Stimulated activated naive CD8-positive, alpha-beta T cell treated with anti-CD3 and anti-CD28 coated beads, Interleukin-15, amount 100 ng/mL, for 72 hours (primary cell): ENCODE measurements at places on chromosomes 7 and 10.

- DNase-seq = no peak
Observed at GRCh38 chr7:45701701-45702510, 127.7 kb downstream of the ADCY1 start.

DNA sequence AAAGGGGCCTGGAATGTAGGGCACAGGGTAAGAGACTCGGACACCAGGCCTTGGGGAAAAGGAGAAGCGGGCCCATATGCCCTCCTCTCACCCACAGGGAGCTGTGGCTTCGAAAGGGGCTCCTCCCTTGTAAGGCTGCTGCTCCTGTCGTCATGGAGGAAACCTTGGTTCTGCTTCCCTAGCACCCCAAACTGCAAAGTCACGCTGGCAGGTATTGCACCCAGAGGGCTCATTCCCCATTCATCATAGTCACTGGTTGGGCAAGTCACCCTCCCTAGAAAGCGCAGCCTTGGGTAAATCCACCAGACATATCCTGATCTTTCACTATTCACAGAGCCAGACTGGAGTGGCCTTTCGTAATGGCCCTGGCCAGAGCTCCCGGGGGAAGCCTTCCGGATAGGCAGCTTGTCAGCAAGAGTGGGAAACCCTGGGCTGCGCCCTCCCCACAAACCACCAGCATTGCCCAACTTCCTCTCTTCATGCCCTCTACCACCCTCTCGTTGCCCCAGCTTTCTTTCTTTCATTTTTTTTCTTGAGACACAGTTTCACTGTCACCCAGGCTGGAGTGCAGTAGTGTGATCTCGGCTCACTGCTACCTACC, 121.0 kb downstream of the HIP1 start:
- DNase-seq = peak; percentile 19

GRCh38 chr7:17299483-17299991, 1.1 kb downstream of the AHR start:
- DNase-seq = peak; percentile 42

GRCh38 chr7:6167587-6168476, 104.6 kb downstream of the CYTH3 start:
- DNase-seq = no peak

DNA sequence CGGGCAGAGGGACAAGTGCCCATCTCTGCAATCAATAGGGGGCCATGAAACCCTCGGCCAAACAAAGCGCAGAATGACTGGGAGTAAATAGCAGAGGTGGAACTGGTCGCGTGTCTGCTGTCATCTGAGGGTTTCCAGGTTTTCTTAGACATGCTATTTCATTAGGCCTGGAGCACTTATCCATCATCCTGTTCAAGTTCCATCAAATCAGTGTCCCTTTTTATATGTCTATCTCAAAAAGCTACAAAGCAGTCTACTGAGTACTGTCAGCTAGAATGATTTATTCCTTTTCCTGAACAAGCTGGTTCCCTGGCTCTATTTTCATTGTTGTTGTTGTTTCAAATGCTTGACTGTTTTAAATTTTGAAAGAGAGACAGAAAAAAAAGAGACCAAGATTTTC, 590.5 kb downstream of the PARD3 start:
- DNase-seq = no peak

DNA sequence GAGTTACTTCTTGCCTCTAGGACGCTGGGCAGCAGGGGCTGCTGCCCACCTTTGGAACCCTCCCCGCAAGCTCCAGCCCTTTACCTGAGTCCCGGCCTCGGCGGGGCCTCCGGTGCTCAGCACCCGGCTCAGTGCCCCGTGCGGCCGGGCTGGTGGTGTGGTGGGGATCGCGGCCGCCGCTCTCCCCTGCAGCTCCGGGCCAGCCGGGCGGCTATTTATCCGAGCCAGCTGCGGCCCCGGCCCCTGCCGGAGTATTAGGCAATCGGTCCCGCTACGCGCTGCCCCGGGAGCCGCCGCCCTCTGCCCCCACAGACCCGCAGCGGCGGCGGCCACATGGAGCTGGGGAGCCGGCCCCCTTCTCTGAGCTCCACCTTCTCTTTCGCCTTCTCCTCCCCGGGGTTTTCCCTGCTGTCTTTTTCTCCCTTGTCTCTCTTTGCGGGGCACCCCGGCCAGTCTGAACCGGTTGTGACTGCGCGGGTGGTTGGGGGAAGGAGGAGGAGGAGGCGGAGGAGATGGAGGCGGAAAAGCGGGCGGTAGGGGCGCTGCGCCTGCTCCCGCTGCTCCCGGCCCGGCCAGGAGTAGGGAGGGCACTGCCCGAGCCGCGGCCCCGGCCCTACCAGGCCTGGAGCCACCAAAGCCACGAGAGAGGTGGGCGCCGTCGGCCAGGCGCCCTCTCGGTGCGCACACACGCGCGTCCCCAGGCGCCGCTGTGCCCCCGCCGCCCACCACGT, at the start of gene SLC16A9:
Gene SLC16A9, minus strand, starts transcription at position 456 of the 731 bp plus-strand sequence. CDS start 25,559 bp downstream, outside the sequence.
- DNase-seq = peak; percentile 76

GRCh38 chr7:71710442-71710841, 578.5 kb downstream of the GALNT17 start:
- DNase-seq = no peak

GRCh38 chr7:66939325-66939724, 18.3 kb downstream of the TMEM248 start:
- DNase-seq = no peak

DNA sequence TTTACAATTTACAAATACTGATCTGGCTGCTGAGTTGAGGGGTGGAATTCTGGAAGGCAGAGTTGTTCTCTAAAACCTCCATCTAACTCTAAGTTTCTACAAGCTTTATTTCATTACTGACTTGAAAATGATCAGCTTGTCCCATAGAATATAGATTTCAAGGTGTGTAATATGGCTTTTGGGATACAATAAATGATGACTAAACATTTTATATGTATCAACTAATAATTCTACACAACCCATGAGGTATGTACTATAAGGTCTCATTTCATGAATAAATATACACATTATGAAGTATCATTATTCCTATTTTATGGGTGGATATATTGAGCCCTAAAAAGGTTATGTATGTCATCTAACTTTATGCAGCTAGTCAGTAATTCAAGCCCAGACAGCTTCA, 1214.3 kb upstream of the SORCS1 start:
- no peak for DNase-seq

- DNase-seq = no peak
Observed at GRCh38 chr7:47039904-47040303, 542.0 kb downstream of the TNS3 start.

DNA sequence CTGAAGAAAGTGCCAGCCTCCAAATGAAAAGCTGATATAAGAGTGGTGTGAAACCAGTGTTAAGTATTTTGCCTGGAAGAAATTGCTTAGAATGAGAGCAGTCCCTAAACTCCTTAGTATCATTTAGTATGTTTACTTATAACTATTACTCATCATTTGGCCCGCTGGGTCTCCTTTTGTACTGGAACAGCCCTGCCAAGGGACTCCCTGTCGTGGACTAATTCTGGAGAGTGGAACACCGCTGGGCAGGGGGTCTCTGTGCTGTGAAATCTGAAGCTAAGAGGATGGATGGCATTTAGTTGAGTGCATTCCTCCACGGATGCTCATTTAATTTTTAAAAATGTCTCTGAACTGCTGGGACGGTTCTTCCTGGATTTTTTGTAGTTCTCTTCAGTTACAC, 889.9 kb upstream of the C7orf33 start:
- DNase-seq = no peak

DNA sequence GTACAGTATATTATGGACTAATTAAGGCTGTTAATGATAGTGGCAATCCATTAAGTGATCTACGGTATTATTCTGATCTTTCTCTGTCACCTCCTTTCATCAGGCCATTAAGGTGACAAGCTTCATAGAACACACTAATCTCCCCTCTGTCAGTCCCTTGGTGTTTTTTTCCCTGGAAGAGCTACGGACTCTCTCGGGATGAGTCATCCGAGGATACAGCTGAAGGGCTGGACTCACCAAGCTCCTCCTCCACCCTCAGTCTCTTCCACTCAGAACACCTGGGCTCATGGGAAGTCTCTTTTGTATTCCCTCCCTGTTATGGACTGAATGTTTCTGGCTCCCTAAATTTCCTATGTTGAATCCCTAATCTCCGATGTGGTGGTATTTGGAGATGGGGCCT, 69.8 kb upstream of the PLXNA4 start:
- DNase-seq = no peak

DNA sequence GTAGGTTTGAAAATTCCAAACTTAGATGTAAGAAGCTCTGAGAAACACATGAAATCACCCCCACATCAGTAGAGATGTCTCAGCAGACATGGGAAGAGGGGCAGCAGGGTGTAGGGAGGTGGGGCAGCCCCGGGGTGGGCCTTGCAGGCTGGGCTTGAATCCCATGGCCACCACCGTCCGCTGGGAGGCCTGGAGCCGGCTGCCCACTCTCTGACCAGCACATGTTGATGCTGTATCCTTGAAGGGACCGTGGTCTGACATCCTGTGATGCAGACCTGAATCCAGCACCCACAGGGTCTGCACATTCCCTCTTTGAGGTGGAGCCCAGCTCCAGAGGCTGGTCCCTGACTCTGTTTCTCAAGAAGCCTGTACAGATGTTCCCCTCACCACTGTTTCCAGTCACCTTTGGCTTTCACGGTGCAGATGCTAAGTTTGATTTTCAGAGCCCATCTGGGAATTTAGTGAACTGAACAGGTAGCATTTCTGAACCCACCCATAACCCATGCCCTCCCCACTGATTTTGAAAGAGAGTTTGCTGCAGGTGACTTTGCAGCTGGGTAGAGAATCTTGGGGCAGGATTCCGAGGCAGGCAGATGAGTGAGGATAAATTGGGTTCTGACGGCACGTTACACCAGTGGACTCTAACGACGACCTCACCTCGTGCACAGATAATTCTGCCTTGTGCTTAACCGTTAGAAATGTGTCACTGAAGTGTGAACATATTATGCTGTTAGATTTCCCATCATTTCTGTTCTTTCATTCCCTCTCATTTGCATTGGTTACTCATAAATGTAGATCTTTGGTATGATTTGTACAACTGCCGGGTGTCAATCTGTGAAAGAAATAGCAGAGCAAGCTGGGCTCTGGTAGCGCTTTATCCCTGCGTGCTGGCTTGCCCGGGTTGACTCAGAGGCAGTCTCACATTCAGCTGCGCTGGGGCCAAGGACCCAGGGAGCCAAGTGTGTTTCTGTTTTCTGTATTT, 45.7 kb downstream of the IKZF1 start:
- DNase-seq = peak; percentile 80

DNA sequence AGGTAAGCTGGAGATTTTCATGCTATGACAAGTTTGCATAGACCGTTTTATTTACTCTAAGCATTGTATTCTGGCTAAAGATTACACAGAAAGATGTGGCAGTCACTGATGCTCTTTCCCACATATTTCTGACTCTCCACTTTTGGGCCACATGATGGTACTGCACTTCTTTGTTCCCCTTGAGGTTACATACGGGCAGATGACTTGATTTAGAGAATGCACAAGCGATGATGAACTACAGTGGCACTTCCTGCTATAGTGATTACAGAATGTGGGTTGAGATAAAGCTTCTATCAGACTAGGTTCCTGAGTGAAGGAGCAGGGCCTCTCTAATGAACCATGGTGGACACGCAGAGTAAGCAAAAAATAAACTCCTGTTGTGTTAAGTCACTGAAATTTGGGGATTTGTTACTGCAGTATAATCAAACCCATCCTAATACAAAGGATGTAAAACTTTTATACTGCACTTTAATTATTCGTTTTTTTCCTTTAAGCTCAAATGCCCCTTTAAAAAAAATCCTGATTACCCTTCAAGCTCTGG, 177.9 kb downstream of the TAX1BP1 start:
- no peak for DNase-seq

- DNase-seq = no peak
Observed at GRCh38 chr7:33725111-33726025, 180.0 kb upstream of the BMPER start.

DNA sequence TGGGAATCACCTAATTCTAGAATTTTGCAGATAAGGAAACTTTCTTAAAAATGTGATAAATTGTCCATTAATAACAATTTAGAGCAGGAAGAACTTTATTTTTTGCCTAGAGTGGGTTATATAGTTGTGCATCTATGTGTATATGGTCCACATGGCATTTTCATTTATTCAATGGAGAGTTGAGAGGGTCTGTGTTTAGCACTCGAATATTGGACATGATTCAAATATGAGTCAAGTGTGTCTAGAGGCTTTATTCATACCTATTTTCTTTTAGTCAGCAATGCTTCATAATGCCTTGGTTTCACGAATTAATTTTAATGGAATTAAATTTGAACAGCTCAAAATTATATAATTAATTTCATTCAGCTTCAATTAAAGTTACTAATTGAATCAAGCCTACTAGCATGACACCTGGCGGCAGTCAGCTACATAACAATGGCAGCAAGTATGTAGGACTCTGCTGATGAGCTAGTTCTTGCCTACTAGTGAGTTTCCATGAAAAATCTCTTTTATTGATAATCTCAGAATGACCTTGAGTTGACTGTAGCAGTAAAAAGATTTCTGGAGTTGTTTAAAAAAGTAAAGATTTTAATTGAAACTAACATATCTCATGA, 17.7 kb downstream of the MDFIC start:
- no peak for DNase-seq

DNA sequence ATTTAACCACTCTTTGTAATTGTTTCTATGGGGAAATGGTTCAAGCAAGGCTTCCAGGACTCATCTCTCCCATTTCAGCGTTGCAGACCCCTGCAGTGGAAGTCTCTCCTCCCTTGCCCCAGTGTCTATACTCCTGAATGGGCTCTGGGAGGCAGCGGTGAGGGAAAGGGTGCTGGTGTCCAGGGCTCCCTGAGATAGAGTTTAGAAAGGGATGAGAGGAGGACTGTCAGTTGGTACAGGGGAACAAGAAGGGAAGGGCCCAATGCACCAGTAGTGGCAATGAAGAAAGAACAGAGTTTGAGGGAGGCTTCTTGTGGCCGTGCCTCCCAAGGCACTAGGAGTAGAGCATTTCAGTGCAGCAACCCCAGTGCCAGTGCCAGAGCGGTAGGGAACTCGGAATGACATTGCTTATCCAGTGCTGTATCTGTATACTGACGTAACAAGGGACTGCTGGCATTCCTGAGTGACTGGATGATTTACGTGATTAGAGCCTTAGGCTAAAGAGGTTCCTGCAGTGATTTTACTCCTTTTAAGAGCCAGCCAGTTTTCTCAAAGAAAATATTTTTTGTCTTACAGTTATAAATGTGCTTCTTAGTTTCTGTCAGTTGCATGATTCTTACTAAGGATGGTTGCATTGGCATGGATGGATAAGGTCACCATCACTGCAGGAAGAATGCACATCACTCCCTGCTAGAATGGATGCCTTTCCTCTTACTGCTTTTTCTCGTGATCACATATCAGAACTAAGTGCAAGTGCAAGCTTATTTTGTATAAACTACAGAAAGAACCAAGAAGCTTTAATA, 28.0 kb downstream of the PRPF18 start:
- DNase-seq = no peak

DNA sequence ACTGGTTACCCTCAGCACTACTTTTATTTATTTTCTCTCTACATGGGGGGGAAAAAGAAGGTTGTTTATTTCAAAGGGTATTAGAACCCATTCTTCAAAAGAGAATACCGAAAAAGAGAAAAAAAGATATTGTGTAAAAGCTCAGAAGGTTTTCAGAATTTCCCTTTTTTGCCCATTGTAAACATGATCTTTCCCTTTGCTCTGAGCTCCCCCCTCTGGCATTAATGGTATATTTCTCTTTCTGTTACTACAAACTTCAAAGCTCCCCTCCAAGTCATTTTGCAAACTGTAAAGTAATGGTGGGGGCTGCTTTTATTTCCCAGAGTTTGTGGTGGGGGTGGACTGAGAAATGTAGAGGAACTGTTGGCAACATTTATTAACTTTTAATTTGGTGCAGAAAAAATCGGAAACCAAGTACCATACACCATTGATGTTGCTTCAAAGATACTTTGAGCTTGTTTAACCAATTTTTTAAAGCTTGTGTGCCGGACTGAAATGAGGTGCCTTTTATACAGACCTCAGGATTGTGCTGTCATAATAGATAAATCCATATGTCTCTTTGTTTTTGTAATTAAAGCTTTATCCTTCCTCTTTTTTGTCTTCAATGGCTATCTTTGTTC, 181.5 kb downstream of the EXOC4 start:
- DNase-seq = no peak
